COR-L47 (cell line): ENCODE measurements at places on chromosomes 16 and 17.

DNA sequence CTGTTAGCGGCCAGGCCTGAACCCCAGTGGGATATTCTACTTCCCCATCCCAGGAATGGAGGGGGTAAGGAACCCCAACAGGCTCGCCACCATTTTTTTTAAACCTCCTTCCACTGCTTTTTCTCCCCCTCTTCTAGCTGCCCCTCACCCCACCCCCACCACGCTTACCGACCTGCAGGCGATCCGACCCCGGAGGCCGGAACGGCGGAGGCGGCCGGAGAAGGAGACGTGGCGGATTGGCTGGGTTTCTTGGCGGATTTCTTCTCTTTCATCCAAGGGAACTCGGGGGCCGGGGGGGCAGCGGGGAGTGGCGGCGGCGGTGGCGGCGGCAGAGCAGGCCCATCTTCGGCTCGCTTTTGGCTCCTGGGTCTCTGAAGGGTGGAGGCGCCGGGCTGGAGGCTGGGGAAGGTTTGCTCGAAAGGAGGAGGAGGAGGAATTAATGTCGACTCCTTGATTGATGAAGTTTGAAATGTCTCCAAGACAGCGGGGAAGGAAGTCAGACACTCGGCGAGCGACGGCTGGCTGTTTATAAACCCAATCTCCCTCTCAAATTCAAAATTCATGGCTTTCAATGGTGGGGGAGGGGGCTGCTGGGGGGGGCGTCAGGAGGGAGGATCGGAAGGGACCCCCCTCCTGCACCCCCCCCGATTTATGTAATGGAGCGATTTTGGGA lies 424 bp downstream of the HOXB2 start:
- peak; percentile 27 for DNase-seq

DNA sequence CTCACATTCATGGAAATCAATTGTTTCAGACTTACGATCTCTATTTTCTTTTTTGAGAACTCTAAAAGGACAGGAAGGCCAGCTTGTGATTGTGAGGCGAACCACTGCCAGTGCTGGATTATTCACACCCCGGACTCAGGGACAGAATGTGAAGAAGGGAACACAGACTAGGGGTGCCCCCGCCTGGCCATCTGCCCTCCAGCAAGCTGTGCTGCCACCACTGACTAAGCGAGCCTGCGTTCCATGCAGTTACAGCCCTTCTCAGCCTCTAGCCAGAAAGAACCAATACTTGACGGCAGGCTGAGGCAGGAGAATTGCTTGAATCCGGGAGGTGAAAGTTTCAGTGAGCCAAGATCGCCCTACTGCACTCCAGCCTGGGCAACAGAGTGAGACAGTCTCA lies 2.8 kb downstream of the HAGH start:
- DNase-seq: no peak

- DNase-seq: no peak
These were observed 96.5 kb downstream of the ANKRD11 start for GRCh38 chr16:89393738-89394406.

DNA sequence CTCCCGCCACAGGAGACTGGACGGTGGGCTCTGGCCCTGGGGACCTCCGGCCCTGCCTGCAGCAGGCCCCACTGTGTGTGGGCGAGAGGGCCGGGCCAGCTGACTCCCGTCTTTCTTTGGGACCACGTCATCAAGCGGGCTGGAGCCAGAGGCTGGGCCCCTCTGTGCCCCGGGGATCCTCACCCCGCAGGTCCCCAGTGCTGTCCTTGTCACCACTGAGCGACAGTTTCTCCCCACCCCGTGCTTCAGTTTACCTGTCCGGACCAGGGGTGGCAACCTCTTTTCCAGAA lies 181.9 kb upstream of the ZNF469 start:
- no peak for DNase-seq

- no peak for DNase-seq
These were observed 84.3 kb downstream of the CACNG1 start for GRCh38 chr17:67128700-67129099.

GRCh38 chr17:39963829-39964228 lies 1.0 kb downstream of the GSDMA start:
- DNase-seq: no peak

GRCh38 chr16:1129106-1129960 lies 23.6 kb upstream of the CACNA1H start:
- no peak for DNase-seq

DNA sequence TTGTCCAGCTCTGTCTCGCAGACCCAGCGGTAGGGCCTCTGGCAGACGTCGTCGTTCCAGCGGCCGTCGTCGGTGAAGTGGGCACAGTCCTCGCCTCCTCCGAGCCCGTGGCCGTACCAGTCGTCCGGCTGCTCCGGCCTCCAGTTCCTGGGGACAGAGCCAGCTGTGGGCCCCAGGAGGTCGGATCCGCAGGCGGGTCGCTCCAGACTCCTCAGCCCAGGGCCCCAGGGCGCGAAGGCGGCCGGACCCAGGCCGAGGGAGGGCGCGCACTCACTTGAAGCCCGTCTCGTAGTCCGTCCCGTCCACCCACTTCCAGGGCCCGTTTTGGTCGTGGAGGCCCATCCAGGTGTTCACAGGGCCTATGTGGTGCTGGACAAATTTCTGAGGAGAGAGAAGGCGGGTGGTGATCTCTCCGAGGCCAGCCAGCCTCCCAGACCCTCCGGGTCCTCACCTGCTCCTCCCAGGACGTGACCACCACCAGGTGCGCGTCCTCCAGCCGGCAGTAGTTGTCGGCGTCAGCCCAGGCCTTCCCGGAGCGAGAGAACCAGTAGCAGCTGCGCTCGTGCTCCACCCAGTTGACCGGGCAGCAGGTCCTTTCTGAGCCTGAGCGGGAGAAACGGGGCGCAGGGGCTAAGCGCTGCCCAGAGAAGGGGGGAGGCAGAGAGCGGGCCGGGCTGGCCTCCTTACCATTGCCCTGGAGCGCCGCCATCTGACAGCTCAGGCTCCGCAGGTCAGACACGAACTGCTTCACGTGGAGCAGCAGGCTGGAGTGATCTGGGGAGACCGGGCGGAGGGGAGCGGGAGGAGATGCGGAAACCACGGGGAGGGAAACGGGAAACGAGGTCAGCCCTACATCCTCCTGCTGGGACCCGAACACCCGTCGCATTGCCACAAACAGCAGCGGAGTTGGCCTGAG lies 5.2 kb downstream of the ASGR1 start:
- DNase-seq: no peak

DNA sequence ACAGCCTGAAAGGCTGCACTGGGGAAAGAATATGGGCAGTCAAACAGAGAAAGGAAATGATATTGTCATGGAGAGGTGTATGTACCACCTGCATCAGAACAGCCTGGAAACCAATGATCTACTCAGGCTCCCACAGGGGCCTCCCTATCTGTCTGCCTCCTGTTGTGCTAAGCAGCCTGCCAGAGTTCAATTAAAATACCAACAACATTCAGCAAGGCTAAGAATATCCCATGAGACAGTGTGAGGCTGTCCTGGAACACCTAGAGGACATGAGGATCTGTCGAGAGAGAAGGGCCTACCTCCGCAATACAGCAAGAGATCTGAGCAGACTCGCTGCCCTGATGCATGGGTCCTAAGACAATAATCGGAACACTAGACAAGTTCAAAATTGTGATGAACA lies 8.4 kb downstream of the FXR2 start:
- no peak for DNase-seq
